ENCODE measurements at places on chromosomes 4 and X.
A peak's percentile ranks its signal among the peaks of the same experiment; 100 is the strongest.

GRCh38 chrX:23548164-23548563 lies 119.1 kb upstream of the PRDX4 start:
- no peak for DNase-seq

DNA sequence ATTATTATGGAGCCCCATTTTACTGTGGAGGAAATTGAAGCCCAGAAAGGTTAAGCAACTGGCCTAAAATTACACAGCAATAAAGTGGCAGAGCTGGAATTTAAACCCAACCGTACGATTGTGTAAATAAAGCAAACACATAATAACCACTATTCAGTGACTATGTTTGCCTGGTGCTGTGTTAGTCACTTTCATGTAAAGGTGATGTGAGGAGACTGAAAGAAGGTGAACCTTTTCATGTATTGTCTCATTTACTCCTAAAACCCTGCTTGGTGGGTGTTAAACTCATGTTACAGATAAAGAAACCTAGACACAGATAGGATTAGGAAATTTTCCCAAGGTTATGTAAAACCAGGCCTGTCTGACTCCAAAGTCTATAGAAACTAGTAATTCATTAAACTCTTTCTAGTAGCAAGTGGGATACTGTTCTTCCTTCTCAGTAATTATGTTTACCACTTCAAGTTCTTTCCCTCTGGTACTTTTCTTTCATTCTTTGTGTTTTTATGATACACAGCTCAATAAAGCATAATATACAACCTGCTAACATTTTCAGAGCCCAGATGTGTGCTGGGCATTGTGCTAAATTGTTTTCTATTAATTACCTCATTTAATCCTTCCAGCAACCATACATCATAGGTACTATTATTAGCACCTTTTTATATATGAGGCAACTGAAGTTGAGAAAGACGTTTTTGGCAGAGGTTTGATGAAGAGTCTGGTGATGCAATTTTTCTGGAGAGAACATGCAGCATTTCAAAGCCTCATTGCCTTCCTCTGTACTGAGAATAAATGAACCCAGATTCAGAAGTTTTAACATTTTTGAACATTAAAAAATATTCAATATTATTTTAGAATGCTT lies 202.7 kb downstream of the SPRY1 start:
- DNase-seq, result no peak

- no peak for DNase-seq
Observed at GRCh38 chr4:124970011-124970410, 257.5 kb upstream of the ANKRD50 start.

DNA sequence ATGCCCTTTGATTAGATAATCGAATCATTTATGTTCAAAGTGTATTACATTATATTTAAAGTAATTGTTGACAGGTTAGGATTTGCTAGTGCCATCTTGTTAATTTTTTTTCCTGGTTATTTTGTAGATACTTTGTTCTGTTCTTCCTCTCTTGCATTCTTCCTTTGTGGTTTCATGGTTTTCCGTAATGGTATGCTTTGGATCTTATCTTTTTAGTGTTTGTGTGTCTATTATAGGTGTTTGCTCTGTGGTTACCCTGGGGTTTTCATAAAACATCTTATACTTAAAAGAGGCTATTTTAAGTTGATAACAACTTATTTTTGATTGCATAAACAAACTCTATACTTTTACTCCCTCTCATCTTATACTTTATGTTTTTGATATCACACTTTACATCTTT lies 108.2 kb upstream of the SRD5A3 start:
- DNase-seq, result no peak

DNA sequence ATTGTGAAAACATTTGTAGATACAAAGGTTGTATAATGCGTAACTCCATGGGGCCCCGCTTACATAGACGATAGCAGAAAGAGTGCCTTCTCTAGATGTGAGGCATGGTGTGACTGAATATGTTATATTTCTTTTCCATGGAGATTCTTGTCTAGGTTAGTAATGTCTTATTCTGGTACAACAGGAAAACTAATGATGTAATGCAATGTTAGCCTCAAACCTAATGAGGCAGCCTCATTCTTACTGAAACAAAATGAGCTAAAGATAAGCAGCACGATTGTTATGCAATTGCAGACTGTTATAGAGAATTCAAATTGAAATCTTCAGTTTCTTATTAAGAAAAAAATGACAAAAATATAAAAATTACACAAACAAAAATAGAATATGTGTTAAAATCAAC lies 171.1 kb upstream of the ANKRD50 start:
- DNase-seq, result no peak

- DNase-seq, result no peak
Observed at GRCh38 chr4:33493231-33493630, 2751.1 kb downstream of the ARAP2 start.

DNA sequence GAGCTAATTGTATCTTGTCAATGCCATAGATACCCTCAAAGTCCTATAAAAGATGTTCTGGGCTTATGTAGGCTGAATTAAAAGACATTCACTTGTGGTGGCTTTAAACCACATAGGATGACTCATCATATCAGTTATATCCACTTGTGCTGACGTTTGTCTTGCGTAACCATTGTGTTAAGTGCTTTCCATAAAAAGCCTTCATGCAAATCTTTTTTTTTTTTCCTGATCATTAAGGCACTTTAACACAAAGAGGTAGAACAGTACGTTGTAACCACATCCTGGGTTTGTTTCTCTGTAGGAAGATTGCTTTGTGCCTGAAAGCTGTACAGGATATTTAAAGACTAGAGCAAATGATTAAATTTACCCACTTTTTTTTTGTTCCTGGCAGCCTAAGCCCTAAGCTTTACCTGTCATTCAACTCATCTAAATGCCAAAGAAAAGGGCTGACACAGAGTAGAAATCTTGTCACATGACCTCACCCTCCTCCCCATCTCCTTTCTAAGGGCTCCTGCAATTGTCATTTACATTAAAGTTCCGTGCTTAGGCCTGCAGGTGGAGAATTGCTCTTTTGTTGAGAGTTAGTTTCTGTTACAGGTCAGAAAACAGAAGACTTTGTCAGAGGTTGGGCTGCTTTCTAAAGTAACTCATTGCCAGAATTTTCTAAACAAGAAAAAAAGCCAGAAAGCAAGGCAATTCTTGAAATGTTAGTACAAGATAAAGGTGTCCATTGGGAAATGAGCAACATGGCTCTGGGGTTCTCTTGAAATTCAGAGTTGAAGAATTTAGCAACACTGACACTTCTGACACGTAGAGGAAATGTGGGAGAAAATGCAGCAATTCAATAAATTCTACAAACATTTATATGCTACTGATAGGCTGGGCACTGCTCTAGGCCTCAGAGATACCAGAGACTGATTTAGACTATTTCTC lies 555.6 kb downstream of the PPARGC1A start:
- DNase-seq, result peak; percentile 23
